ENCODE measurements at places on chromosomes 12 and 14.

- DNase-seq: no peak
Observed at GRCh38 chr12:44571006-44571550, 305.0 kb downstream of the NELL2 start.

- DNase-seq: no peak
Observed at GRCh38 chr12:108228746-108229145, 99.7 kb downstream of the WSCD2 start.

DNA sequence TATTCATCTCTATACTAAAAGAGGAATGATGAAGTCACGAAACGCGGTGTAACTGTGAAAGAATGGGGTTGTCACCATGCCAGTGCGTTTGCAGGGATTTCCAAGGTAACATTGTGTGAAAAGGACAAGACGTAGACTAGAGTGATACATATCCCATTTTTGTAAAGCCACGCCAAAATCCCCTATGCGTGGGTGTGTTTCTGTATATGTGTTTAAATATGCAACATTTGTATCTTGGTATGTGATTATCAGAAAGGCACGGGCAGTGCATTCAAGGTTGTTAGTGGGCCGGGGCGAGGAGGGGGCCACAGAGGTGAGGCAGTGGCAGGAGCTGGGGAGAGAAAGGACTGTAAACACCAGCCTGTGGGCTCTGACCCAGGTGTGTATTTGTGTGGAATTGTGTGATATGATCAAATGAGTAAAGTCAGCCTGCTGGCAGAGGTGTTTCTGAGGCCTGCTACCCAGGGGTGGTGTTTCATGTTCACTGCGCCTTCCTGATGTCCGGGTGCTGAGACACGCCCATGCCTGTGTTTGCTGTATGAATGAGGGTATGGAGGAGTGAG lies 137.8 kb downstream of the ADGRD1 start:
- DNase-seq: no peak

GRCh38 chr12:64665514-64665913 lies 55.2 kb downstream of the RASSF3 start:
- DNase-seq: no peak

DNA sequence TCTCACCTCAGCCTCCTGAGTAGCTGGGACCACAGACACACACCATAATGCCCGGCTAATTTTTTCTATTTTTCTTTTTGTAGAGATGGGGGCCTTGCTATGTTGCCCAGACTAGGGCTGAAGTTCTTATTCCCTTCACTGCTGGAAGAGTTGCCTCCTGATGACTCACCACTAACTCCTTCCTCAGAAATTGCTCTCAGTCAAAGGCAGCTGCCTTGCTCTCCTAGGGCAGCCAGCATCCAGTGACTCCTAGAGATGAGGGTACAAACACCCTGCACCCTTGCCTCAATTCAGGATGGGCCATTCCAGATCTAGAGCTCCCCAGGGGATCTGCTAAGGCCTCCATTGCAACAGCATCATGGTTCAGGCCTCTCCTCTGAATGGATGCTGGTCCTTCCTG lies 54.0 kb upstream of the RASSF8 start:
- DNase-seq: no peak

- DNase-seq: no peak
Observed at GRCh38 chr12:27319409-27319808, 13.2 kb upstream of the BMAL2 start.
